ENCODE measurements at places on chromosomes 3 and 15. TPM values are rescaled to one million over a fixed set of nuclear protein-coding genes. Genes with fewer than 3 reads are reported as not detected.

ITIH3 gene
- 0.23 TPM for total RNA-seq

- no peak for DNase-seq
- H3K27ac ChIP-seq: no peak overlapping the region
- H3K36me3 ChIP-seq: peaks cover 7% of the 10 kb centered on the region
- H3K4me1 ChIP-seq: 0 out of 2 replicates have a peak, but pooled peaks cover 4% of the 10 kb centered on the region
- H3K27me3 ChIP-seq: no peaks in the 10 kb centered on the region
These were observed 12.7 kb downstream of the CCNL1 start for GRCh38 chr3:157147099-157147803.

- DNase-seq: no peak
- no peak overlapping the region for H3K4me3 ChIP-seq
- H3K27me3 ChIP-seq: no peaks in the 10 kb centered on the region
- no peaks in the 10 kb centered on the region for H3K36me3 ChIP-seq
- peaks cover 56% of the 10 kb centered on the region for H3K4me1 ChIP-seq
These were observed 10.8 kb downstream of the MBNL1 start for GRCh38 chr3:152279479-152279878.

DNA sequence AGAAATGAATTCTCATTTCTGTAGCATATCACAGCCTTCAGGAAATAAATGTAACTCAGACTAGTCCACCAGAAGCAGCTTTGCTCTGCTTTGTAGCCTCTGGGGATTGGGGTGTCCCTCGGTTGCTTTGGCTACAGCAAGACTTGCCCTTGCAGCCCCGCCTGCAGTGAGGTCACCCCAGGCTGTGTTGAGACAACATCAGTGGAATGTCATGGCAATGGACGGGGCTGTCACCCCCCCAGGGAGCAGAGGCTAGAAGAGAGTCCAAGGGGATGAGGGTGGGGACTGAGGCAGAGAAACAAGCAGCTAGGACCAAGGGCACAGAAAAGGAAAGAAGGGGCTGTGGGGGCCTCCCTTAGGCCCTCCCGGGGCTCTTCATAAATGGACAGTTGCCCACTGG lies 854 bp downstream of the CLEC3B start:
- no peaks in the 10 kb centered on the region for H3K27me3 ChIP-seq
- no peak for DNase-seq
- no peaks in the 10 kb centered on the region for H3K36me3 ChIP-seq
- peak overlapping the region; percentile 59 for H3K27ac ChIP-seq
- H3K4me1 ChIP-seq: no peaks in the 10 kb centered on the region

DNA sequence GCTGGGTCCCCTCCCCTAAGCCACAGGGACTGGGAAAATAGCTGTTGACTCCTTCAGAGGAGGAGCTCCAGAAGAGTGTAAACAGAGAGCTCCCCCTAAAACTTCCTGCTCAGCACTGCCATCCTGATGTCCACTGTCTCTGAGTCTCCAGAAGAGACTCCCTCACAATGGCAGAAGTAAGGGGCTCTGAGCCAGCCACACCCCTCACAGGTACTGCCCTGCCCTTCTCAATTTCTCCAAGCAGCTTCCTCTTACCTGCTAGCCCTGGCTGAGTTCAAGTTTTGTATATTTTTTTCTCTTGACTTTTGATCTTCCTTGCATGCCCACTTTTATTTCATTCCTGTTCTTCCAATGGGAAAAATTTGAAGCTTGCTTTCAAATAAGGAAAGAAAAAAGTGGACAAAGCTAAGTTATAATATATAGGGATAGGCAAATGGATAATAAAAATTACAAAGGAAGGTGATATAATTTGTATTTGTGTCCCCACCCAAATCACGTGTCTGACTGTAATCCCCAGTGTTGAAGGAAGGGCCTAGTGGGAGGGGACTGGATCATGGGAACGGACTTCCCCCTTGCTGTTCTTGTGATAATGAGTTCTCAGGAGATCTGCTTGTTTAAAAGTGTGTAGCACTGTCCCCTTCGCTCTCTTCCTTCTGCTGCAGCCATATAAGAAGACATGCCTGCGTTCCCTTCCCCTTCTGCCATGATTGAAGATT lies 442.2 kb upstream of the WNT5A start:
- H3K27me3 ChIP-seq: no peaks in the 10 kb centered on the region
- no peaks in the 10 kb centered on the region for H3K36me3 ChIP-seq
- H3K4me1 ChIP-seq: no peaks in the 10 kb centered on the region

- no peaks in the 10 kb centered on the region for H3K4me1 ChIP-seq
- DNase-seq: no peak
- no peaks in the 10 kb centered on the region for H3K27me3 ChIP-seq
These were observed 73.1 kb upstream of the GUCA1C start for GRCh38 chr3:109026821-109027220.

Measured in Caco-2 (cell line).